ENCODE measurements at places on chromosomes 1 and 21.

DNA sequence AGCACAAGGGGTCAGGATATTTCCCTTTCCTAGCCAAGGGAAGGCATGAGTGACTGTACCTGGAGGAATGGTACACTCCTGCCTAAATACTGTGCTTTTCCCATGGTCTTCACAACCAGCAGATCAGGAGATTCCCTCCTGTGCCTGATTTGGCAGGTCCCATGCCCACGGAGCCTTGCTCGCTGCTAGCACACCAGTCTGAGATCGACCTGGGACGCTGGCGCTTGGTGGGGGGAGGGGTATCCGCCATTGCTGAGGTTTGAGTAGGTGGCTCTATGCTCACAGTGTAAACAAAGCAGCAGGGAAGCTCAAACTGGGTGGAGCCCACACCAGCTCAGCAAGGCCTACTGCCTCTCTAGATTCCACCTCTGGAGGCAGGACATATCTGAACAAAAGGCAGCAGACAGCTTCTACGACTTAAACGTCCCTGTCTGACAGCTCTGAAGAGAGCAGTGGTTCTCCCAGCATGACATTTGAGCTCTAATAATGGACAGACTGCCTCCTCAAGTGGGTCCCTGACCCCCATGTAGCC lies 486.0 kb upstream of the CHRM3 start:
- DNase-seq = no peak

DNA sequence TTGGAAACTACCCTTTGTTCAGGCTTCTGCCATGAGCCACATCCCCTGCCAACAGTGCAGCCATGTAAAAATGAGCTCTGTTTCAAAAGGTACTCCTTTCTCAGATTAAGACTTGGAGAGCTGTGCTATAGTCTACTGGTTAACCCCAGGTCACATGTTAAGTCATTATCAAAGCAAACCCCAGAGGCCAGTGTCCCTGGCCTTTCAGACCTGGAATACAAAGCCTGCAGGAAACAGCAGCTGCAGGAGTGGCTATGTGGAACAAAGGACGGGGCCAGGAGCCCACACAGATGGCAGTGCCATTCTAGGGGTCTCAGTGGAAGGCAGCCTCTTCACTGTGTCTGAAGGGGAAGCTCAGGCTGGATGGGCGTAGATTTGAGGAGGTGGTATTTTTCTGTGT lies 6.7 kb downstream of the ZNF496 start:
- no peak for DNase-seq

DNA sequence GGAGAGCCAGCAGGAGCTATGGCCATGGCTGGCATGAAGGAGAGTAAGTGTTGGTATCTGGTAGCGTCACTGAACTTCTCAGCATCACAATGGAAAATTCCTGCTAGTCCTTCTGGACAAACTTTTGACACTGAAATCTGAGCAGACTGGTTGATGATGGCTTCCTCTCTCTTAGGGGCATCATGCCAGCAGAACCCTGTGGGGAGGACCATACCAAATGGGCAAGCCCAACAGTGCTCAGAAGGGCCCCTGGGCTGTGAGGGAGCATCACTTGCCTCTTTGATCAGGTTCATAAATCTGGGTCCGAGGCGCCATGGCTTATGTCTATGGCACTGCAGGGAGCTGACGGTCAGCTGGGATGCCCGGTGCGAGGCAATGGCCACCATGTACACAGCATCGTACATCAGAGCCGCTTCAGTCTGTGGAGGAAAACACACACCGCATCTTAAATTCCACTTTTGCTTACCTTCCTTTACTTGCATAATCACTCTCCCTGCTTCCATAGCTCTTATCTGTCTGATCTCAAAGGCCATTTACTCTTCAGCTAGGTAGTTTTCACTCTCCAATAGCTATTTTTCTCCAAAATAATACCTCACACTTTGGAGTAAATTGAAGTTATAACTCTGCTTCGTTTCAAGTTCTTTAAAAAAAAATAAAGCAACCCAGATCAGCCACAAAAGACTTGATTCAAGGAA lies 297.1 kb downstream of the GRIK1 start:
- DNase-seq = no peak

DNA sequence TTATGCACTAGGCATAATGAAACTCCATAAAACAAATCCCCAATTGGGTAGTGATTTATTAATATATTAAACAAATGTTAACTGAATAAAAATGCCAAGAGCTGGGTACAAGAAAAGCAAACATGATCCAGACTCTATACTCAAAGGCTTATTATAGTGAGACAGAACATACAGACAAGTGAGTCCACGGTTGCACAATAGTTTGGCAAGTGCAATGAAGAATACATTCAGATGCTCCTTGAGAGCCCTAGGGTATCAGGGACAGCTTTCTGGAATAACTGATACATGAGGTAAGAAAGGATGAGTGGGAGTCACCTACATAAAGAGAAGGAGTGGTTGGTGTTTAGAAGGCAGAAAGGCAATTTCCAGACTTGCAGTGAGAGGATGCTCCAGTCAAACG lies 85.1 kb downstream of the VAV3 start:
- DNase-seq = no peak

DNA sequence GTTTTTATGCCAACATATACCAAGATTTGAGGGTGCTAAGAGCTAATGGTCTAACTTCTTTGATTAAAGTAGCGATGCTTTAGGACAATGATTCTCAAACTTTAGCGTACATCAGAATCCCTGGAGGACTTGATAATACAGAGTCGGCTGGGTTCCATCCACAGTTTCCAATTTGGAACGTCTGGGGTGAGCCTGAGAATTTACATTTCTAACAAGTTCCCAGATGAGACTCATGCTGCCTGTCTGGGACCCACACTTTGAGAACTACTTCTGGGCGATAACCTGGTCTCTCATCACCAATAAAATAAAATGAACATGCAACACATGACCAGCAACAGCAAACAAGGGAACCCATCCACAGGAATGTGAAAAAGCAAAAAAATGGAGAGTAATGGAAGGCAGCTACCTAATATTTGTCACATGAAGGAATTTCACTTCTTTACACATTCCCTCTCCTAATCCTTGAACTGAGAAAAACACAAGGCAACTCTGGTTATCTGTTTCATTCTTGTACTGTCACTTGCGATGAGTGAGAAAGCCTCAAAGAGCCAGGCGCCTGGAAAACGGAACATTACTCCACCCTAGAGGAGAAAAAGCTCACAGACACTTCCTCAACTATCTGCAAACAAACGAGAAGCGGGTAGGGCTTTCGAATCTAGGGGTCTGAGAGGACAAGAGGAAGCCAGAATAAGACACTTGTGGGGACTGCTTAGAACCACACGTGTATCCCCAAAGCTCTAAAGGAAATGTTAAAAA lies 14.0 kb downstream of the HSF2BP start:
- DNase-seq = peak; percentile 77

DNA sequence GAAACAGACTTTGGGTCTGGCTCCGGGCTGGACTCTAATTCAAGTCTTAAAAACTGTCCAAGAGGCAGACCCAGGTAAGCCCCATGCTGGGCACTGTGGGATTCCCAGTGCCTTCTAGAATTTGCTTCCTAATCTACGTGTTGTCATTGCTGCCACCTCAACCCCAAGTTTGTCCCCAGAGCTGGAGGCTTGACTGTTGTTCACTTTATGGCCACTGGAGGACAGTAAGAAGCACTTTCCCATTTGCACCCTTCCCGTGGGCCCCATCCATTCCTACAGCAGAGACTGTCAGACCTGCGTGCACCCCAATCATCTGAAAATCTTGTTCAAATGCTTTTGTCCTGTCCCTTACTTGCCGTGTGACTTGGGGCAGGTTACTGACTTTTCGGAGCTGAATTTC lies 29.4 kb upstream of the VASH2 start:
- DNase-seq = peak; percentile 48

DNA sequence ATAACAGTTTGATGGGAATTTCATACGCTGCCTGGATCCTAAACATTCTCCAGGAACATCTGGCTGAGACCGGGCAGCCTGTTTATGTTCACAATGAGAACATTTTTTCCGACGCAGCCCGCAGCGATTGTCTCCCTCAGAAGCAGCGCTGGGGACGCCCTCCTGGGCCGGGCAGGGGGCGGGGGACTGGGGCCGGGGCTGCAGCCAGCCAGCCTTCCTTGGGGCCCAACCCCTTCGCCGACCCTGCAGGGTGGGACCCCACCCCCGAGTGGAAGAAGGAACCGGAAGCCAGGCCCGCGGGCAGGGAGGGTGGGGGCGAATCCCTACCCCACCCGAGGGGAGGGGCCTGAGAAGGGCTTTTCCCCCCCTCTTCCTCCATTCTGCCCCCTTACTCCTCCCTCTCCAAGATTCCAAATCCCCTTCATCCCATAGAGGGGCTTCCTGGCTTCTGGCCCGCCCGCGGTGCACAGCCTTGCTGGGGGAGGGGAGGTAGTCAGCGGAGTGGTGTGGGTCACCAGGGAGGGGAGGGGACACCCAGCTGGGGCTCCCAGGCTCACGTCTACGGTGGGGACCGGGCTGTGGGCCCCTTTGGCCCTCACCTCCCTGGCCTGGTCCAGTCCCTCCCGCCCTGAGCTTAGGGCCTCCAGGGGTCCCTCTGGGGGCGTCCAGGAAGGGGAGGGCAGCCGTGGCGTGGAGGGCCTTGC lies 60.6 kb downstream of the WNT9A start:
- no peak for DNase-seq

GRCh38 chr1:4675454-4676186 lies 21.2 kb downstream of the AJAP1 start:
- DNase-seq = no peak

DNA sequence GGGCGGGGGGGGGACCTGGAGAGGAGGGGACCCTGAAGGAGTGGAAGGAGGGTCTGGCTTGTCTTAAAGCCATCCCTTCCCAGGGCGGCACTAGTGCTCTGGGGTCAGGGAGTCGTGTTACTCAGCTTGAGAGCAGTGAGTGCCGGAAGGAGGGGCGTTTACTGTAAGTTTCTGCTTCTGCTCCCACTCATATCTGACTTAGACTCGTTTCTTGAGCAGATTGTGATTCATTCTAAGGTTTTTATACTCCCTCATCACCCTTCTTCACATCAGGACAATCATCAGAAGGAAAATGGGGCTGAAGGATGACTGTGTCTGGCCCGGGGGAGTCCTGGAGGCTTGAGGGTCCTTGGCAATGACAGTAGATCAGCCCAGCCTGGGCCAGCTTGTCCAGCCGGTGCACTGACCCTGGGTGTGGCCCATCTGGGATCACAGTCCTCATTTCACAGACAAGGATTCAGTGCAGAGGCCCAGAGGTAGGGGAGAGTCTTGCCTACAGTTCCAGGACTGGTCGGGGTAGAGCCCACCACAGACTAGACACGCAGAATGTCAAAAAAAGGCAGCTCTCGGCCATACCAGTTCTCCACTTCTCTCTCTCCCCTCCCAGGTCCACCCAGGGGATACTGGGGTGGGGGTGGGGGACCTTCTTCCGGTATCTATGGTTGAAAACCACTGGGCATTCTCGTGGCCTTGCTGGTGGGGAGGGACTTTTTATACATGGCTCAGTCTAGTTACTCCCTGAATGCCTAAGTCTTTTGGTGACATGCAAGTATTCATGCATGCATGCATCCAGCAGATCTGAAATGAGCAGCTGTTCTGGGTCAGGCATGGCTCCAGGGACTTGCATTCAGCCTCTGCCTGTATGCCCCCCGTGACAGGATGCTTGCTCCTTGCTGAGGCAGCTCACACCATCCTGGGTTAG lies 5.1 kb downstream of the TNFRSF8 start:
- DNase-seq = no peak

DNA sequence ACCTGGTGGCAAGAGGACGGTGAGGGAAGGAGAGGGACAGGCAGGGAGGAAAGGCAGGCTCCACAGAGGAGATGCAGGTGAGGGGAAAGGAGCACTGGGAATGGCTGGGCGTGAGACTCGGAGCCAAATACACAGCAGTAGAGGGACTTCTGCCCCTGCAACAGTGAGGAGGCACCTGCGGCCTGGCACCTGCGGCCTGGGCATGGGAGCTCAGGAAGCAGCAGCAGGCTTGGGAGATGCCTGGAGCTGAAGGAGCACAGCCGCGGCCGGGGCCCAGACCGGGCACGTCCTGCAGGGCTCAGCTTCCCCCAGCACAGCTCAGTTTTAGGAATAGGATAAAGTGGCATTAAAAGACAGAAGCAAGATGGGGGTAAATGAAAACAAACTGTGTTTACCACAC lies 20.9 kb upstream of the TSPEAR start:
- DNase-seq = no peak

DNA sequence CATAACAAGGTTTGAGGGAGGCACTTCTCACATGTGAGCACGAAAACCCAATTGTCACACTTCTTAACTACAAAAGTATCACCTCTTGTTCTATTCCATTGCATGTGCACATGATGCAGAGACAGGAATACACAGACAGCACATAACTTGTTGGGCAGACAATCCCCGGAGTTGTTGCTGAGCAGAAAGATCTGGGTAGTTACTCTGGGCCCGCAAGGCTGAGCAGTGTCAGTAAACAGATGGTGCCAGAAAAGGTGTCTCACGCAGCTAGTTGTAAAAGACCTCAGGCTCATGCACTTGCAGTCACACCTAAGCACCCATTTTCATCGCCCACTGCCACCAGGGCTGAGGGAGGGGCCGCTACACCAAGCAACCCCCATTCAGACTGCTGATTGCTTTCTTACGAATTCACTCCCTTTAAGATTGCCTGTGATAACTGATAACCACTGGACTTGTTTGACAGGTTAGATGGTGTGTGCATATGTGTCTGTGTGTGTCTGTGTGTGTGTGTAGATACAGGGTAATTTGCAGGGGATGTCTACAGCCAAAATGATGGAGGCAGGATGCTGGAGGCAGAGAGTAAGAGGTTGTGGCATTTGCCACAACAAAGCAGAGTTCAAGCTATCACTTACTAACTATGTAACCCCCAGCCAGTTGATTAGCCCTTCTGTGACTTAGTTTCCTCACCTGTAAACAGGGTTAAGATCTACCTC lies 4.2 kb downstream of the LGR6 start:
- DNase-seq = no peak

DNA sequence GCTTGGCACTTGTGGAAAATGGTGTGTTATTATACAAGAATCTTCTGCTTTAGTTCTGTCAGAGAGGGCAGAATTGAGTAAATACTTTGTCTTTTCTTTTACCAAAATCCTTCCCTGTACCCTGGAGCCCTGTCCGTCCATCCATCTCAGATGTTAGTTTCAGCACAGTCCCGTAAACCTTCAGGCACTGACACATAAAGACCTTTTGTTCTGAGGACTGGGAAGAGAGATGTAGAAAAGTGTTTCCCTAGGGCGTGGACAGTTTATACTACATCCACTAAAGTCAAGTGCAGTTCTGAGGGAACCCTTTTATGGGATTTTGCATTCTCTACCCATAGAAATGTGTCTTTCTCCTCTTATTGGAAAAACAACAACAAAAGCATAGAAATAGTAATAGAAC lies 162.4 kb downstream of the PDE4B start:
- DNase-seq = no peak

GRCh38 chr1:113557187-113557586 lies 166.9 kb downstream of the MAGI3 start:
- no peak for DNase-seq

DNA sequence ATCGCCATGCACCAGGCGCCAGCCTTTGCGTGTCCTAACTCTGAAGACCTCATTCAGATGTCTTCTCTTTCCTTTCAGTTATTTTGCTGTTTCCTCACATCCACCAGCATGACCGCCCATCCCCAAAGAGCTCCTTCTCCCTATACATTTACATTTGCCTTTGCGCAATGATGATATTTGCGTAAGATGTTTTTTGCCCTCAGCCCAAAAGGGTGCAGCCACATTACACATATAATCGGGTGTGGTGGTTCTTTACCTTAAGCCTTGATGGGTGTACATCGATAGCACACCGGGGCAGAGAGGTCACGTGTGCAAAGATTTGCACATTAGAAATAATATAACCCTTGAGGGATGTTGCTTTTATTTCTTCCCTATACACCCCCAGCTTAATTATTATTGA lies 192.8 kb downstream of the HUNK start:
- no peak for DNase-seq
